Sigmoid colon (tissue), 7 donors: ENCODE measurements at places on chromosomes 3 and 15. TPM values are rescaled to one million over a fixed set of nuclear protein-coding genes. Genes with fewer than 3 reads are reported as not detected.

The ZNF860 gene
- total RNA-seq: 0.28 TPM

The BFSP2 gene
- total RNA-seq: not detected

DNA sequence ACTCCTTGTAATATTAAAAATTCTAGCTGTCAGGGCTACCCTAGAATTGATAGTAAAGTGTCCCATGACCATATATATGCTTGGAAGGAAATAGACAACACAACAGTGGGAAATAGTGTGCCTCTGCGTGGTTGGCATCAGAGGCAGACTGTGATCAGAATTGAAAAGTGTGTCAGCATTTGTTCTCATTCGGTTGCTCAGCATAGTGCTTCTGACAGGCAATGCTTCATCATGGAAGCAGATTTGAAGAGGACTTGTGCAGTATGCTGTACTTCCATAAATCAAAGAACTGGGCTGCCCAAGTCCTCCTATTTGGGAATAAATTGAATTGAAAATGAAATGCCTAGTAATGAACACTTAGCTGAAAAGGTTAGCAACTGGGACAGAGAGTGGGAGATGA lies 435.7 kb downstream of the DIPK2A start:
- no peaks in the 10 kb centered on the region for H3K36me3 ChIP-seq
- no peak overlapping the region for H3K27ac ChIP-seq
- H3K4me3 ChIP-seq: no peak overlapping the region
- H3K27me3 ChIP-seq: no peaks in the 10 kb centered on the region
- DNase-seq: no peak
- H3K4me1 ChIP-seq: no peaks in the 10 kb centered on the region

- H3K4me3 ChIP-seq: no peak overlapping the region
- no peak for DNase-seq
- H3K36me3 ChIP-seq: no peaks in the 10 kb centered on the region
- peak overlapping the region; percentile 89 for H3K27ac ChIP-seq
- peaks cover 42% of the 10 kb centered on the region for H3K4me1 ChIP-seq
These were observed 343.5 kb downstream of the FOXP1 start for GRCh38 chr3:71240034-71240433.

GRCh38 chr3:150958683-150959082 lies 13.8 kb downstream of the CLRN1 start:
- H3K27me3 ChIP-seq: no peaks in the 10 kb centered on the region
- H3K27ac ChIP-seq: no peak overlapping the region
- H3K36me3 ChIP-seq: no peaks in the 10 kb centered on the region
- no peak for DNase-seq

DNA sequence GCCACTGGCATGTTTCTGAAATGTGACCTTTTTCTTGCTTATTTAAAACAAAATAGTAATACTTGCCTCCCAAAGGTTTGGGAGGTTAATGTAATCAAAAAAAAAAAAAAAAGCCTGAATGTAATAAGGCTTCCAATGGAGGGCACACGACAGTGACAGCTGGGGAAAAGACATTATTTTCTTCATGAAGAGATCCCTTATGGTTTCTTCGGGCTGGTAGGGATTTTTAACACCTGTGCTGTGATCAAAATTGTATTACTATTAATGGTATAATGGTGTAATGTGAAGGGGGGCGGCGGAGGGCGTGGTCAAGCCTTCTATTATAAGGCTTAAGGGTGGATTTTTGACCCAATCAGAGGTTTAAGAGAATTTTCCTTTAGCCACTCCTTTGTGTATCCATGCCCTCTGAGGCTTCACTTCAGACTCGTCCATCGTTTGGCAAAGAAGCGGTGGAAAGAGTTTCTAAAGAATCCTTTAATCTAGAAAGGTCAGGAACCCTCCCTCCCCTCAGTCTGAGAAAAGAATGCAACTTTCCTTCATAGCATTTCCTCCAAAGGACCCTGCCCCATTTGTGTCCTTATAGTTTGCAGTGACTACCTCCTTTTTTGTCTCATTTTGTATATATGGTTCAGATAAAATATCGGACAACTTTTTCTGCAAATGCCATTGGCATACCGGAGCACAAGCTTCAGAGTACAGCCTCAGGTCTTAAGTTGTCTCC lies 89.5 kb upstream of the CHD2 start:
- no peaks in the 10 kb centered on the region for H3K36me3 ChIP-seq
- H3K4me1 ChIP-seq: peaks cover 36% of the 10 kb centered on the region
- peak; percentile 84 for DNase-seq
- peak overlapping the region; percentile 90 for H3K27ac ChIP-seq
- peak overlapping the region; percentile 52 for H3K4me3 ChIP-seq
- H3K27me3 ChIP-seq: no peaks in the 10 kb centered on the region
